ENCODE measurements at places on chromosomes 5 and 9. TPM values are rescaled to one million over a fixed set of nuclear protein-coding genes. Genes with fewer than 3 reads are reported as not detected.

GRCh38 chr5:149770236-149770635, 40.1 kb downstream of the PPARGC1B start:
- DNase-seq, result no peak
- no peaks in the 10 kb centered on the region for H3K36me3 ChIP-seq
- no peaks in the 10 kb centered on the region for H3K4me1 ChIP-seq
- H3K27me3 ChIP-seq, result no peaks in the 10 kb centered on the region
- H3K27ac ChIP-seq, result no peak overlapping the region

- peak; percentile 39 for DNase-seq
- no peaks in the 10 kb centered on the region for H3K4me1 ChIP-seq
- no peak overlapping the region for H3K4me3 ChIP-seq
- no peaks in the 10 kb centered on the region for H3K36me3 ChIP-seq
Observed at GRCh38 chr5:36507332-36507952, 99.0 kb upstream of the SLC1A3 start.

- peaks cover 3% of the 10 kb centered on the region for H3K4me1 ChIP-seq
- no peaks in the 10 kb centered on the region for H3K27me3 ChIP-seq
- no peak overlapping the region for H3K4me3 ChIP-seq
- no peak for DNase-seq
- H3K27ac ChIP-seq, result no peak overlapping the region
- H3K36me3 ChIP-seq, result no peaks in the 10 kb centered on the region
Observed at GRCh38 chr5:153439130-153439529, 51.3 kb upstream of the GRIA1 start.

DNA sequence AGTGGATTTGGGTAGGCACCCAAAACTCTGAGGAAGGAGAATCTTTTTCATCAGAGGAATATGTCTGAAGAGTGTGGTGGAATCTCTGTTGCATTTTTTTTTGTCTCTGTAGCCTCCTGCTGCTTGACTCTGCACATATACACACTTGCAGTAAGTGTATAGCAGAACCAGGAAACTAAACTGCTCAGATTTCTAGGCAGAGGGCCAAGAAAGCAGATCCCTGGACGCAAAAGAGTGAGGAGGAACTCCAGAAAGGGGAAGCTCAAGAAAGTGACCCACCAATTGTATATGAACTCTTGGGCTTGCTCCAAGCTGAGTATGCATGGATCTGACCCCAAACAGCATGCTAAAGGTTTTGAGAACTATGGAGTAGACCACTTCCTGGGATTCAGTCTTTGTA, 181.8 kb downstream of the GADD45G start:
- H3K4me3 ChIP-seq, result no peak overlapping the region
- H3K36me3 ChIP-seq, result no peaks in the 10 kb centered on the region
- no peaks in the 10 kb centered on the region for H3K27me3 ChIP-seq
- no peaks in the 10 kb centered on the region for H3K4me1 ChIP-seq

Gene TTC39B
- total RNA-seq, result 24.2 TPM

Measured in thoracic aorta (tissue), 2 donors.